Activated CD4-positive, alpha-beta T cell treated with anti-CD3 and anti-CD28 coated beads for 36 hours (primary cell): ENCODE measurements at places on chromosomes 7 and 10.

- no peak for DNase-seq
Observed at GRCh38 chr7:141486959-141487358, 64.3 kb upstream of the AGK start.

DNA sequence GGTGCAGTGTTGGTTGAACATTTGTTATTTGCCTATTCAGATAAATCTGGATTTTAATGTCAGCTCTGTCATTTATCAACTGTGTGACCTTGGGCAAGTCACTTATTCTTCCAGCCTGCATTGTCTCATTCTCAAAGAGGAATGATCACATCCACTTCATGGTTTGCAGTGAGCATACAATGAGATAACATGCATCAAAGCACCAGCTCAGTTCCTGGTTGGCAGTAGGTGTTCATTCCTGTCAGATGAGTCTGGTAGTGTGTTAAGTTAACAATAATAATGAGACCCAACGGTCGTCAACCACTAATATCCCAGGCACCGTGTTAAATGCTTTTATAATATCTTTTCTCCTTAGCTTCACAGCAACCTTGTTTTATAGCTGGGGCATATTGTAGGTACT lies 137.3 kb downstream of the SORCS3 start:
- no peak for DNase-seq

- DNase-seq: no peak
Observed at GRCh38 chr7:112873831-112874553, 83.8 kb upstream of the TMEM168 start.

- DNase-seq: no peak
Observed at GRCh38 chr7:108094933-108095710, 35.0 kb downstream of the LAMB4 start.

GRCh38 chr10:16779384-16779915 lies 37.8 kb downstream of the RSU1 start:
- DNase-seq: peak; percentile 88

DNA sequence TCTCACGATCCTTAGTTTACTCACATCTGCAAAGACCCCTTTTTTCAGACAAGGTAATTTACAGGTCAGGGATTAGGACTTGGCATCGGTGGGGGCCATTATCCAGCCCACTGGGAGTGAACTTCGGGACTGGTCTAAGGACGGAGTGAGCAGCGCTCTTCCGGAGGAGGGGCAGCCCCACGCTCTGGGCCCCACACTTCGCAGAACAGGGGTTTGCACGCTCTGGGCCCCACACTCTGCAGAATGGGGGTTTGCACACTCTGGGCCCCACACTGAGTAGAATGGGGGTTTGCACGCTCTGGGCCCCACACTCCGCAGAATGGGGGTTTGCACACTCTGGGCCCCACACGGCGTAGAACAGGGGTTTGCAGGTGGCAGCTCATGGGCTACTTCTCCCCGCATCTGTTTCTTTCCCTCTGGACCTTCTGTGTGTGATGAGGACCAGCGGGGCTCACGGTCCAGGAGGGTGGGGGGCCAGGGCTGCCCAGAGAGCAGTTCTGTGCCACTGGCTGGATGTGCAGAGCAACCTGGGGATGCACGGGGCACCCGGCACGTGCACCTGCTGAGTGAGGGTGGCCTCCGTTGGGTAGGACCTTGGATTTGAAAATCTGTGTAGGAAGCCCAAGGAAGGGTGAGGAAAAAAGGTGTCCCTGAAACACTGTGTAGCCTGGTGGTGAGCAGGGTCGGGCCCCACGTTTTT lies 134.8 kb downstream of the WDR37 start:
- DNase-seq: no peak

- DNase-seq: no peak
Observed at GRCh38 chr7:123966936-123967335, 41.9 kb downstream of the SPAM1 start.

- DNase-seq: no peak
Observed at GRCh38 chr7:123057911-123058310, 62.4 kb upstream of the TAS2R16 start.
